ENCODE measurements at places on chromosomes 7 and 10.
A peak's percentile ranks its signal among the peaks of the same experiment; 100 is the strongest.

DNA sequence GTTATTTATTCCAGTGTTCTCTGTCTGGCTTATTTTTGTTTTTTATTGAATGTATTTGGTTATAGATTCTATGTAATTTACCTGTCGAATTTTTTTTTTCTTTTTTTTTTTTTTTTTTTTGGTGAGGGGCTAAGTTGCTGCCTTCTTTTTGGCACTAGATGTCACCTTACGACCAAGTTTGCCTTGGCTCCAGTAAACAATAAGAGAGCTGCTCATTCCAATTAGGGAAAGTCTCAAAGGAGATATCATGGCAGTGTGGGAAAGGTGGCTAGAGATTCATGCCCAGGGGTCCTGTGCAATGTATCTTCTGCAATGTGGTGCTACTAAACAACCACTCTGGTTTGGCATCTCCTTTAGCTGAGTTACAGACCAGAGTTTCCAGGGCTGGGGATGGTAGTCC lies 84.0 kb downstream of the PTPN20 start:
- no peak for DNase-seq

DNA sequence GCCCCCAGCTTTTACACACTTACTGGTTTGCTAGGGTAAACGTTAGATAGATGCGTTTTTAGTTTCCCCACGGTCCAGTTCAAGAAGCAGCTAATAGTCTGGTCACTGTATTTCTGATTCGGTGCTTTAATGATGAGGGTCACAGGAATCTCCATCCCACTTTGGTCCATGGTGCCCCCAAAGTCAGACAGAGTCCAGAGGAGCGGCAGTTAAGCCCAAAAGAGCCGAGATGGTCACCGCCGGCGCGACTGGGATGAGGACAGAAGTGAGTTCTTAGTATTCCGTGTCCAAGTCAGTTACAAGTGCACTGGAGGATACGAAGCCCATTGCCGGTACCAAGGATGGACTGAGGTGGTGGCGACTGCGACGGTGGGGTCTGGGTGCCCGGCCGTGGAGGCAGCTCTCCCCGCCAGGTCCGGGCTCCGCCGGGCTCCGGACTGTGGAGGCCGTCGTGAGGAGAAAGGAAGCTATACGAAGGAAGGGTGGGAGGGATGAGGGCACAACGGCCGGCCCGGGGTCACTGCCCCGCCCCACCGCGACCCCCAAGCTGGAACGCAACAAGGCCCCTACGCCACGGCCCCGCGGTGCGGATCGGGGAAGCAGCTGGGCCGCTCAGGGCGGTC lies 663 bp downstream of the HERPUD2 start:
- peak; percentile 15 for DNase-seq

DNA sequence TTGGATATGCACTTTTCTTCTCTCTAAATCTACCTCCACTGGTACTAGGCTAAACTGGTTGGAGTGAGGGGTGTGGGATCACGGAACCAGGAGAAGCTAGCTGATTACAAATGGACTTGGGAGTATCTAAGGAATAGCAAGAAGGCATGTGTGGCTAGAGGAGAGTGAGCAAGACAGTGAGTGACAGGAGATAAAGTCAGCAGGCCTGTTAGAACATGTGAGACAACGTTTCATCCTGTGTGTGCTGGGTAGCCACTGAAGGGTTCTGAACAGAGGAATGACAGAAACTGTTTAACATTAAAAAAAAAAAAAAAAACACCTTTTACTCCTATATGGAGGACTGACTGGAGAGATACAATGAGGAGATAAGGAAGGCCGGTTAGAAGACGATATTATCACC lies 51.7 kb downstream of the ZNF438 start:
- no peak for DNase-seq

DNA sequence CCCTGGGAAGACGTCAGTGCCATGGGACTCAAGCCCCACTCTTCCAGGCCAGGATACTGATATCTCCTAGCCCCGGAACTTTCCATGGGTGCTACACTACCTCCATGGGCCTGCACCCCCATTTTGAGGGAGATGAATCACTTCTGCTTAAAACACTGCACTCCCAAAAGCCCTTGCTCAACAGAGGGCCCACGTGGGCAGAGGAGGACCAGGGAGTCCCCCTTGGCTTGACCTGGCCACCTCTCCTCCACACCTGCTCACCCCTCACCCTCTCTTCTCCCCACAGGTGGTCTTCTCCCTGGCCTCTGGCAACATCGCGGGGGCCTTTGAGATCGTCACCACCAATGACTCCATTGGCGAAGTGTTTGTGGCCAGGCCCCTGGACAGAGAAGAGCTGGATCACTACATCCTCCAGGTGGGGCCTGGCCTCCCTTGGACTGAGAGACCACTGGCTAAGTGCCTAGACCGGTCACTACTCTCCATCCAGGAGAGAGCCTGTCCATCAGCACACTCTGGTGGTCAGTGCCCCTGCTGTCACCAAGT lies 19.9 kb upstream of the C10orf105 start:
- no peak for DNase-seq

DNA sequence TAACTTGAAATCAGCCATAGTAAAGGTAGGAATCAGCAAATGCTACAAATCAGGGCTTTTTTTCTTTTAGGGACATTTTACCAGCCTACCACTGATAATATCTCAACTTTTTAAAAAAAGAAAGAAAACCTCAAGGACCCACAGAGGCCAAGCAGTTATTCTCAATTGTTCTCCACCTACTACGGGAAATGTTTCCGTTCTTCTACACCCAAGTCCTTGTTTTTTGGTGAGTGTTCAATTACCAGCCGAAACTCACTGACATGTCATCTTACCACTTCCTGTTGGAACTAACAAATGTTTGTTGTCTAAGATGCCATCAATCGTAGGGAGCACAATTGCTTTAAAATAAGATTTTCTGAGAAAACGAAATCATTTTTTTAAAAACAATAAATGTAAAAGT lies 50.2 kb upstream of the CDK1 start:
- no peak for DNase-seq

- DNase-seq, result no peak
Observed at GRCh38 chr10:93917064-93917391, 23.2 kb downstream of the SLC35G1 start.

- no peak for DNase-seq
Observed at GRCh38 chr7:13282377-13282980, 595.0 kb downstream of the ARL4A start.

- no peak for DNase-seq
Observed at GRCh38 chr7:92133133-92133736, 1.0 kb downstream of the CYP51A1 start.

- no peak for DNase-seq
Observed at GRCh38 chr10:50216894-50217293, 34.4 kb downstream of the ASAH2 start.

- DNase-seq, result no peak
Observed at GRCh38 chr10:72890086-72890485, 3.5 kb upstream of the OIT3 start.

DNA sequence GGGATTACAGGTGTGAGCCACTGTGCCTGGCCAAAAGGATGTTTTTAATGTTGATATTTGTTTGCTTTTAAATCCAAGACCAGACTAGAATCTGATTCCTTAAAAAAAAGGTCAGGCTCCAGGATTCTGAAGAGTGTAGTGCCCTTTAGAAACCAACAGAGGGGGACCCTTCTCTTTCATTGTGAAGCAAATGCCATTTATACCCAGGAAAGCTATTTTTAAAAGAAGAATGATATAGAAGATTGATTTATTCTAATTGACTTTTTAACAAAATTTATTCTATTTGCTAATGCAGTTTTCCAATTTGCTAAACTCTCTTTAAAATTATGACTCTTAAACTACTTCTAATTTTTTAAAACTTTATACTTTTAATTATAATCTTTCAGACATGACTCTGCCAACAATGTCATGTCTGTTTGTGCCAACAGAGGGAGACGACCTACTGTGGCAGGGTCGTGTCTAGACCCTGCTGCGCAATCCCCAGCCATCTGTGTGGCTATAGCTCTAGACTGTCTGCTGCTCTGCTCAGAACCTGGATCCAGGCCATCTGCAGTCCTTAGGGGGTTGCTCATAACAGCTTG lies 201.0 kb upstream of the IMMP2L start:
- no peak for DNase-seq

DNA sequence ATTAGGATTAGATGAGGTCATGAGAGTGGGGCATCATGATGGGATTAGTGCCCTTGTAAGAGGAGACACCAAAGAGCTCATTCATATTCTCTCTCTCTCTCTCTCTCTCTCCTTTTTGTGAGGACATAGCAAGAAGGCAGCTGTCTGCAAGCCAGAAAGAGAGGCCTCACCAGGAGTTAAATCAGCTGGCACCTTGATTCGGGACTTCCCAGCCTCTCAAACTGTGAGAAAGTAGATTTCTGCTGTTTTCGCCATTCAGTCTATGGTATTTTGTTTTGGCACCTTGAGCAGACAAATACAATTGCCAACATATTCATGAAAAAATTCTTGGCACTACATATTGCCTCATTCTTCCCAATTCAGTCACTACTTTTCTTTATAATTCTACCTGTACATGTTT lies 20.6 kb upstream of the ATAD1 start:
- DNase-seq, result no peak

DNA sequence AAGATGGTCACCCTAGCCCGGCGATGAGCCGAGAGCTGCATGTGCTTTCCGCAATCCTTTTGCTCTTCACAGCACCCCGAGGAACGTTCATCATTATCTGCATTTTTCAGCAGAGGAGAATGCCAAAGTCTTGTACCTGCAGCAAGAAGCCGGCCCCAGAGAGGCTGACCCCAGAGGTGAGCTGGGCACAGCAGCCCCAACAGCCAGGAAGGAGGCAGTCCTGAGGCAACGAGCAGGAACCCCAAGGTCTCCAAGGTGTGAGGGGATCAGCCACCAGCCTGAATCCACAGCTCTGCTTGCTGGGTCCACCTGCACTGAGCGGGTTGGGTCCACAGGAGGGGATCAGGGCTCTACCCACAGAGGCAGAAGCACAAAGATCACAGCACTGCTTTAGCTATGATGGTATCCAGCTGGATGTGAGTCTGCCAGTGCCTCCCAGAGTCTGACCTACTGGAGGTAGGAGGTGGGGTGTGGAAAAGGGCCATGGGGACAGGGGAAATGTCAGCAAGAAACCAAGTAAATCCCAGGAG lies 16.8 kb upstream of the GDF10 start:
- DNase-seq, result no peak

DNA sequence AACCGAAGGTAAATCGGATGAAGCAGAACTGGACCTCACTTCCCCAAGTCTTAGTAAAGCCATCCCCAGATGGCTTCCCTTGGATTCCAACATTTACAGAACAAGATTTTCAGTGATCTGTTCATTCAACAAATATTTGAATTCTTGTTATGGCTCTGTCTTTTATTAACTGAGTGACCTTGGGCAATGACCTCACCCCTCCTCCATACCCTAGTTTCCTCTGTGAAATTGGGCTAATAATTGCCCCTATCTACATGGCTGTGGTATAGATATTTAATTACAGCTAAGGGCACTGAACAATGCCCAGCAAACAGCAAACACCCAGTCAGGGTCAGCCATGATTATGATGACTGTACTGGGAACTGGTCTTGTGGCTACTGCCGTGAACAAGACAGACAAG lies 19.1 kb downstream of the TECTB start:
- DNase-seq, result no peak

GRCh38 chr7:23475576-23475839 lies 5.2 kb upstream of the IGF2BP3 start:
- no peak for DNase-seq

DNA sequence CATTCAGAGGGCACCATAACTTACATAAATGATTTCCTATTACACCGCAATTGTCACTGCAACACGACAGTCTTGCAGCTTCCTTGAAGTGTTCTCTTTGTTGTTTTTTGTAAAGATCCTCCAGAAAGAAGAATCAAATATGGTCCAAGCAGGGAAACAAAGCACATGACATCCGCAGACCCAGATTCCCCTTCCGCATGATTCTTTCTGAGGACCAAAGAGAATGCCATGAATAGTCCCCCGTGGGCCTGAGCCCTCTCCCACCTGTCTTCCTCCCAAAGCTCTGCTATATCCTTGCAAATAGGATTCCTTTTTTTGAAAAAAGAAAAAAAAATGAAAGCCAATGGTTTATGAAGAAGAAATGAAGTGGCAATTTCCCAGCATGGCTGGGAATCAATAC lies 10.8 kb downstream of the PLXNA4 start:
- DNase-seq, result no peak

DNA sequence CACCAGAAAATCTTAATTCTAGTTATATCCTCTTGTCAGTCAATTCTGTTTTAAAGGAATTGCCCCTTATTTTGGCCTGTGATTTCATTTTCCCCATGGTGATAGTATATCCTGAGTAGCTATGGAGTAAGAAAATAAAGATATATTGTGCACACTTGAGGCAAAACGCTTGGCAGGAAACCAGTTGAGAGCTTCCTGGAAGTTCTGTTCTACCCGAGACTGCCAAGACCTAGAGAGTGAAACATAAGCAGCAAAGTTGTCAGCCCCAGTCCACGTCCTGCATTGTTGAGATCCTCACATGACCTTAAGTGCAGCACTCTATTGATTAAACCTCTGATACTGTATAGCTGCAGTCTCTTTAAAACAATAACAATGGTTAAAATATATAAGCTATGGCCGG lies 235.2 kb downstream of the CDC14C start:
- DNase-seq, result no peak

GRCh38 chr10:96536129-96536528 lies 22.4 kb upstream of the TLL2 start:
- DNase-seq, result no peak

DNA sequence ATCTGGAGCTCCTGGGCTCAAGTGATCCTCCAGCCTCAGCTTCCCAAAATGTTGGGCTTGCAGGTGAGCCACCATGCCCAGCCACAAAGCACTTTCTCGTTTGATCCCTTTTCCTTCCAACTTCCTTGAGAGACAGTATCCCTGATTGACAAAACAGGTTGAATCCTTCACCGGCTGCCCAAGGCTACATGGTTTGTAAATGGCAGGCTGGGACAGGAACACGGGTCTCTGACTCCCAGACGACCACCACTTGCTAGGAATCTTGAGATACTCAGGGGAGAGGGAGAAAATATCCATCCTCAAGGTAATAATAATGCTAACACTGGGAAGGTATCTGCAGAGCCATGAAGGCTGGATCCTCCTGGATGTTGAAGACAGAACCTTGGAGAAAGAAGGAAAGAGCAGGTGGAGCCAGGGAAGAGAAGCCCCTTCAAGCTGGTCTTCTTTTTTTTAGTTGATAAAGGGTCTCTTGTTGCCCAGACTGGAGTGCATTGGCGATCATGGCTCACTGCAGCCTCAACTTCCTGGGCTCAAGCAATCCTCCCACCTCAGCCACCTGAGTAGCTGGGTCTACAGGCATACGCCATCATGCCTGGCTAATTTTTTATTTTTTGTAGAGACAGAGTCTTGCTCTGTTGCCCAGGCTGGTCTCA lies 19.8 kb downstream of the MMRN2 start:
- no peak for DNase-seq

DNA sequence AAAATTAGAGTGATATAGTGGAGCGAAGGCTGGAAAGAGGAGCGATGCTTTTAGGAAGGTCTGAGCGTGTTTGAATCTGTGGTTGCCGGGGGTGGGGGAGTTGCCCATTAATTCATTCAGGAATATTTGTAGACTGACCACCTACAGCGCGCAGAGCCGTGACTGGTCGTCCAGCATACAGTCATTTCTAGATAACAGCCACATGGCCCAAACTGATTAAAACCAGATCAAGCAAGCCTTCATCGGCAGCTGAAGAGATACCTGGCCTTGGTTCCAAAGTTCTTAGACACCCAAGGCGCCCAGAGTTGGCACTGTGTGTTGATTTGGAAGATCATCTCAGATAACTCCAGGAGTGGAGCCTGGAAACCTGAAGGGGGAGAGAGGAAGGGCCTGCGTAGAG lies 1.7 kb downstream of the PROSER2 start:
- DNase-seq, result no peak

Measured in activated CD4-positive, alpha-beta T cell treated with anti-CD3 and anti-CD28 coated beads, Interleukin-2, amount 50 U/mL, for 48 hours (primary cell).